ENCODE measurements at places on chromosomes 3 and 15.

- no peak for DNase-seq
These were observed 150.8 kb downstream of the ZNF609 start for GRCh38 chr15:64611085-64611725.

GRCh38 chr3:184730924-184731323 lies 19.1 kb upstream of the MAGEF1 start:
- DNase-seq, result no peak

- no peak for DNase-seq
These were observed 114.2 kb downstream of the NEDD4 start for GRCh38 chr15:55879181-55879580.

DNA sequence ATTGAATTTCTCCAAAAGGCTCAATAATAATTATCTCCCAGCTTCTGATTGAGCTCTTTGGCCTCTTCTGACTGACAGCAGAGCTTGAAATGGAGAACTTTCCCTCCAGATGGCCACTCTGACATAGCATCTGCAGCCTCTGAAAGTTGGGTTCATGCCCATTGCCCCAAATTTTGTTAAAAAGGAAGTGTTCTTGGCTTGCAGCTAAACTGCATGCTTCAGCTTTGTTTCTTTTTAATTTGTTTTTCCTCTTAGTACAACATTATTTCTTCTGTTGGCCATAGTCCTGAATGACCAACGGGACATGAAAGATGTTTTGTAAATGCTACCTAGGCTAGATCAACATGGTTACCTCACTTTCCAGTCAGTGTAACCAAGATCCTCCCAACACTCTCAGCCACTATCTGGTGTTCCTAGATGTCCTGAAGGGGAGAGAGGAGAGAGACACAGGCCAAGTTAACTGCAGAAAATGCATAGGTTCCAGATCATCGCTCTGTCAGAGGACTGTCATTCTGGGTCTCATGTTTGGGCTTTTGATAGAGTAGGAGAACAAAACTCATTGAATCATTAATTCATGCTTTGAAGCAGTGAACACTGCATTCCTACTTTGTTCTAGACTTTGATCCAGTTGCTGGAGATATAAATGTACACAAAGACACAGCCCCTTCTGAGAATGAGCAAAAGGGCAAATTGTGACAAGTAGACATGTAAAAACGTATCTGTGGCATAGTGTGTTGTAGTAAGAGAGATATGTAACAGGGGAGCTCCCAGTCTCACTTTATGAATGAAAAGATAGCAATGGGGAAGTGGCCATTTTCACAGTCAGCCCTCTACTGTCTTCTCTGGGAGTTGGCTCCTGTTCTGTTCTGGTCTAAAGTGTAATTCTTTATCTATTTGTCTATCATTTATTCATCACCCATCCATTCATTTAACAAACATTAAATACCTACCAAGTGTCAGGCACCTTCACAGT lies 156.2 kb downstream of the ZNF621 start:
- DNase-seq, result no peak

- no peak for DNase-seq
These were observed 136.8 kb downstream of the PGPEP1L start for GRCh38 chr15:98870788-98871187.

DNA sequence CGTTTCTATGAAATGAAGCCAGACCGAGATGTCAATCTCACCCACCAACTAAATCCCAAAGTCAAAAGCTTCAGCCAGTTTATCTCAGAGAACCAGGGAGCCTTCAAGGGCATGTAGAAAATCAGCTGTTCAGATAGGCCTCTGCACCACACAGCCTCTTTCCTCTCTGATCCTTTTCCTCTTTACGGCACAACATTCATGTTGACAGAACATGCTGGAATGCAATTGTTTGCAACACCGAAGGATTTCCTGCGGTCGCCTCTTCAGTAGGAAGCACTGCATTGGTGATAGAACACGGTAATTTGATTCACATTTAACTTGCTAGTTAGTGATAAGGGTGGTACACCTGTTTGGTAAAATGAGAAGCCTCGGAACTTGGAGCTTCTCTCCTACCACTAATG lies 41.9 kb upstream of the TRA2B start:
- no peak for DNase-seq

DNA sequence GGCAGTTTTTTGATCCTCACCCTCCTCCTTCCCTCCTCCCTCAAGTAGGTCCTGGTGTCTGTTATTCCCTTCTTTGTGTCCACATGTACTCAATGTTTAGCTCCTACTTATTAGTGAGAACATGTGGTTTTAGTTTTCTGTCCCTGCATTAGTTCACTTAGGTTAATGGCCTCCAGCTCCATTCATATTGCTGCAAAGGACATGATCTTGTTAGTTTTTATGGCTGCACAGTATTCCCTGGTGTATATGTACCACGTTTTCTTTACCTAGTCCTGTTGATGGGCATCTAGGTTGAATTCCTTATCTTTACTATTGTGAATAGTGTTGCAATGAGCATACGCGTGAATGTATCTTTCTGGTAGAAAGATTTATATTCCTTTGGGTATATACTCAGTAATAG lies 61.7 kb upstream of the FGF7 start:
- DNase-seq, result no peak

DNA sequence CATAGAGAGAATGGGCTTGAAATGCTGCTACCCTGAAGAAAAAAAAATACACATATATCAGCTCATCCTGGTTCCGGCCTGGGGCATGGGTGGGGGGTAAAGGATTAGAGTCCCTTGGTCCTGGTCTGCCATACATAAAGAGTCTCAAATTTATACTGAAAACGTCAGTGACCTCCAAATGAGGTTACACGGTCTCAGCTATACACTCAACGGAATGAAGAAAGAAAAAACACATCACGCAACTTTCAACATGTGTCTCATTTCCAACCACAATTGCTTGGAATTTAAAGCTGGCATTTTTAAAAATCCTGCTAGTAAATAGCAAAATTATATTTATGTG lies 612.8 kb downstream of the MCTP2 start:
- DNase-seq, result no peak

GRCh38 chr3:81735334-81735733 lies 26.1 kb downstream of the GBE1 start:
- DNase-seq, result no peak

GRCh38 chr15:61892140-61892539 lies 168.1 kb downstream of the VPS13C start:
- DNase-seq, result no peak

- DNase-seq, result no peak
These were observed 1137.9 kb downstream of the ROBO2 start for GRCh38 chr3:78177780-78178179.

DNA sequence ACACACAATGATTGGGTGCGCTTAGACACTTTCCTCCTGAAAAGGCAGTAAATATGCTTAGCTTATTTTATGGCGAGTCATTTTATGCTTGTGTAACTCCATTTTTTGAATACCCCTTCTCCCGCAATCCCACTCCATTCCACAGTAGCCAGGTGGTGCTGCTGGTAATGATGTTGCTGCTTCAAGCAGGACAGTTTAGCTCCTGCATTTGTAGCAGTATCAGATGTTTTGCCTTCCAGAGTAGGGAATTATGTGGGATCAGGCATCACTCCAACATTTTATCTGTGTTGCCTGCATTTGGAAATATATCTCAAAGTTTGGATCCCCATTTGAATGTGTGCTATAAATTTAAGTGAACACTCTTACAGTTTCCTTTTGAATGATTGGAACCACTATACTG lies 302.1 kb upstream of the SGO1 start:
- no peak for DNase-seq

GRCh38 chr15:82677720-82678323 lies 30.7 kb upstream of the CPEB1 start:
- no peak for DNase-seq

- DNase-seq, result peak; percentile 19
These were observed at the start of gene HDGFL3 for GRCh38 chr15:83207660-83208366. TSS of gene HDGFL3 (minus strand) at chr15:83207823. CDS start at chr15:83207414, 409 bp downstream.

DNA sequence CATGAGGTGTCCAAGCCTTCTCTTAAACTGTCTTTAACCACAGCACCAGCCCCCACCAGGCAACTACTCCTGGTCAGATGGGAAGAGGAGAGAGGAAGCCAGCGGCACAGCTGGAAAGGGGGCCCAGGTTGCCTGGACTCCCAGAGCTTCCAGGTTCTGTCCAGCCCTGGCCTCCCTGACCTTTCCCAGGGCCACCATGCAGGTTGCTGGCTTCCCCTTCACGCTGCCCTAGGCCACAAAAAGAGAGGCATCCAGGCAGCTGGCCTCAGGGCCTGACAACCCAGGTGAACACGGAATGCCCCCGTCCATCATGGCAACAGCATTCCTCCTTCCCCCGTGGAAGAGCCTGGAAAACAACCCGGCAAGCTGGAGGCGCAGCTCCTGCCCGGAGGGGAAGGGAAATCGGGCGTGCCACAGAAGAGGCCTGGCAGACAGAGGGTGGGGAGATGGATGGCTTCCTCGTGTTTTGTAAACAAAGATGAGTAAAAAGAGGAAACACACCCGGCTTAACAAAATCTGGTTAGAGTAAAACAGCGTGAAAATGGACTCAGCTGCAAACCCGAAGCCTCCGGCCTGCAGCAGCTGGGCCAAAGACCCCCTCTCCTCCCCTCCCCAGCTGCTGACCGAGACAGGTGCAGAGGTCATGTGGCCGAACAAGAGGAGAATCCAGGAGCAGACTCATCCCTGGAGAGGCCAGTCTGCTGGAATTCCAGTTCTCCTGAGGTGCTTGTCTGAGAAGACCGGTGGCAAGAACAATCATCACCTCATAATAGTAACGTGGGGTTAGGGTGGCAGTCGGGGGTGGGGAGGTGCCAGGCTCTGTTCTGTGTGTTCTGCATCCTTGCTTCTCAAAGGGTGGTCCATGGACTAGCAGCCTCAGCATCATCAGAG lies 15.5 kb downstream of the BMF start:
- no peak for DNase-seq

DNA sequence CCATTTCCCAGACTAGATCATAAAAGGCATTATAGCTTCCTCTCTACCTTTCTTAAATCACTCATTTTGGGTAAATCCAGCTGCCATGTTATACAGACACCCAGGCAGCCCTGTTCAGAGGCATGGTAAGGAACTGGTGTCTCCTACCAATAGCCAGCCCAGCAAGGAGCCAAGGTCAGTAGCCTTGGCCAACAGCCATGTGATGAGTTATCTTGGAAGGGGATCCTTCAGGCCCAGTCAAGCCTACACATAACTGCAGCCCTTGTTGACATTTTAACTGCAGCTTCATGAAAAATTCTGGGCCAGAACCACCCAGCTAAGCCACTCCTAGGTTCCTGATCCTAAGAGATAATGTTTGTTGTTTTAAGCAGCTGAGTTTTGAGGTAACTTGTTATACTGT lies 29.0 kb upstream of the ZMAT3 start:
- no peak for DNase-seq

GRCh38 chr3:62363275-62363674 lies 10.1 kb downstream of the FEZF2 start:
- DNase-seq, result no peak

DNA sequence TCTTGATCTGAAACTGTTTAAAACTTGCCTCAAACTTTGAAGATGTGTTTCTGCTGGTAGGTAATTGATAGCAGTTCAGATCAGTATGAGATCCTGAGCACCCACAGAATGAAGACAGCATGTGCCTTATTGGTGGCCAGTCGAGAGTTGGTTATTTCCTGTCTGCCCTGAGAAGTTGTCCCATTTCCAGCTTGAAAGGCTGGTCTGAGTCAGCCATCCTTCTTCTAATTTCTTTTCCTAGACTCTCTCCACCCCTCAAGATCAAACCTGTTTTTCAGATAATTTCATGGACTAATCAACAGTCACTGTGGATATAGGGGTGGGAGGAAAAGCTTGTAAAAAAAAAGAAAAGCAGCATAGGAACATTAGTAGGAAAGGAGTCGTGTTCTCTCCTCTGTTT lies 464.4 kb downstream of the FOXP1 start:
- DNase-seq, result no peak

- no peak for DNase-seq
These were observed 116.9 kb upstream of the NMNAT3 start for GRCh38 chr3:139794469-139795265.

DNA sequence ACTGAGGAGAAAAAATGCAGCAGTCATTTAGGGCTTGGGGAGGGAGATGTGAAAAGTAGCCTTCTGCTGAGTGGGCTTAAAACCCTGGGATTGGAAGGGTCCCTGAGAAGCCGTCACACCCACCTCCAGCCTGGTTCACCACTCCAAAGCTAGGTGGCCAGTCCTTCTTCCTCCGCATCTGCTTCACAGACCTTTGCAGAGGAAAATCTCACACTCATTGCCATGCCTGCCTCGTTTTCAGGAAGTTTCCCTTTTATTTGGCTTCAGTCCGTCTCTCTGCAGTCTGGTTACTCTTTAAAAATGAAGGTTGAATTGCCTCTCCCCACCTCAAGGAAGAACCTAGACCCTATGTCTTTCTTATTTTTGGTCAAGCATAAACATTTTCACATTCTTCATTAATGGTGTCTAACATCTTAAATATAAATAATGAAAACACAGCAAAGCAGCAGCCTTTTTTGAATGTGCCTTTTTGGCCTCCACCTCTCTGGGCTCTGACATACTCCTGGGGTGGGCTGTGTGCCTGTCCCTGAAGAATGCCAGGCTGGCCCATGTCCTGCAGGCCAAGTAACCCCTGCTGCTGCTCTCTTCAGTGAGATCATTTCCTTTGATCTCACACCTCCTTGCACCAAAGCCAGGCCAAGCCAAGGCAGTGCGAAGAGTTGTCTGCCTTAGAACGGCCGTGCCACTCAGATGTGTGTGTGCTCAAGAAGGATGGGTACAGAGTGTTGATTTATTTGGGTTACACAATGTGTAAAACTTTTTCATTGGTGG lies 11.0 kb downstream of the MRAS start:
- DNase-seq, result no peak

- DNase-seq, result no peak
These were observed 888.6 kb downstream of the AGBL1 start for GRCh38 chr15:86968244-86968643.

DNA sequence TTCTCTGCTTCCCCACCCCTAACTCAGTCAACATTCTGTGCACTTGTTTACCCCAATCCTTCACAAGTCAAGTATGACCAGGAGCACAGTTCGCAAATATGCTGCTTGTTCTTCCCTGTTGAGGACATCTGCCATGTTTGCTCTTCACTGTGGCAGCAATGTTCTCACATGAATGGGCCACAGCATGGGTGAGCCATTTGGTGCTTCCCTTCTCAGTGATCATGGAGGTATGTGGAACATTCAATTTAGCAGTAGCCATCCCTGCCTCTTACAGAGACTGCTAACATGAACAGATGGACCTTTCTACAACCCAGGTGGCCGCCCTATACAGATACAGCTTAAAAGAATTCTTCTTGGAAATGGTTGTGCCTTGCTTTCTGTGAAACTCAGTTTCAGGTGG lies 660.1 kb upstream of the SGO1 start:
- no peak for DNase-seq

DNA sequence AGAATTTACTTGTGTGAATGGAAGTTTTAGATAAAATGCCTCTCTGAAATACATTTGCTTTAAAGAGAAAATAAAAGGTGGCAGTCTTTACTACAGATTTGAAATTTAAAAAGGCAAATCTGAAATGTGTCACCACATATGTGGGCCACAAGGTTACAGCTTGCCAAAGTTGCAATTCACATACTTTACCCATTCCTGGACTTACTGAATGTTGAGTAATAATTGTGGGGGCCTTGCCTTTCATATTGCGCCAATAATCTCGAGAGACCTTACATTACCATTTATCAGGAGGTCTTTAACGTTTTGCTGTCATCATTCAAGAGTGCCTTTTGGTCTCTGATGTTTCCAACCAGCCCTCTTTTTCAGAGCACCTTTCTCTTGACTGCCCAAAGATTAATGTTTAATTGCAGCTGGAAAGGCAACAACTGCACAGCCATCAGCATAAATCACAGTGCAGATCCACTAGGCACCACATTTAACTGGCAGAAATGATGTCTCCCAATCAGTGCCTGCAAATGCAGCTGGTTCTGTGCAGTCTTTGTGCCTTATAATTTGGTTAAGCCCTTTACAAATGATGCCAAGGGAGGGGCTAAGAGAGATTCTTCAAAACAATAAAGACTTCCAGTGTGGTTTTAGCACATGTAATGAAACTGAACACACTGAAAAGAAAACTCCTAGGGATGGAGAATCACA lies 206.8 kb downstream of the MAGI1 start:
- DNase-seq, result peak; percentile 9

Data from H54 (cell line).